Kidney (tissue), 22 donors: ENCODE measurements at places on chromosomes 2 and 18. TPM values are rescaled to one million over a fixed set of nuclear protein-coding genes. Genes with fewer than 3 reads are reported as not detected.

CTIF gene
- polyA plus RNA-seq, result 41.9 TPM

GRCh38 chr2:9909106-9909505, 42.4 kb upstream of the GRHL1 start:
- DNase-seq, result no peak

DNA sequence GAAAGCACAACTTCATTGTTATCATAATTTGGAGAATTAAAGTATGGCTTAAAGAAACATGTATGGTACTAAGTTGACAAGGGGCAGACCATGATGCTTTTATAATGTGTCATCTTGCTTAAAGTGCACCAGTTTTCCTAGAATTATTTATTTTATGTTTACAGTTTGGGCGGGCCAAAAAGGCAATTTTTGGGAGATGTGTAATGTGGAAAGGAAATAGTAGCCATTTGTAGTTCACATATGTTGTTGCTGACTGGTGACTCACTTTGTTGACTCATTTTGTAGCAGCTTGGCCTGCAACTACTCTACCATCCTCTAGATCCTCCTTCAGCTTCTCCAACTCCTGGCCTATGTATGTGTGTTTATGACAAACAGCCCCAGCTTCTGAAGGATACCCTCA, 7.7 kb downstream of the ZSCAN30 start:
- DNase-seq, result no peak

DNA sequence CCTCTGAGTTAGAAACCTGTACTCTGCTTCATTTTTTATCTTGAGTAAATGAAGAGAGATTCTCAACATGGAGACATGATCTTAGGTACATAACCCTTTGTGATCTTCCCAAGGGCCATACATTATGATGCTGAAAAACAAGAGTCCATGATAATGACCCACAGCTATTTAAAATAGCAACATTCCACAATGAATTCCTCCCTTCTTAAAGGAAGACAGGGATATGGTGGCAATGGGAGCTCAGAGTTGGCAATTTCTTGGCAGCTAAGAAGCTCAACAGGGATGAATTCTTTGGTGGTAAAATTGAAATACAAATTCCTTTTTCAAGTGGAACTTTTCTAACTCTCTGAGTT, 638.5 kb downstream of the CNTNAP5 start:
- no peak for DNase-seq

DNA sequence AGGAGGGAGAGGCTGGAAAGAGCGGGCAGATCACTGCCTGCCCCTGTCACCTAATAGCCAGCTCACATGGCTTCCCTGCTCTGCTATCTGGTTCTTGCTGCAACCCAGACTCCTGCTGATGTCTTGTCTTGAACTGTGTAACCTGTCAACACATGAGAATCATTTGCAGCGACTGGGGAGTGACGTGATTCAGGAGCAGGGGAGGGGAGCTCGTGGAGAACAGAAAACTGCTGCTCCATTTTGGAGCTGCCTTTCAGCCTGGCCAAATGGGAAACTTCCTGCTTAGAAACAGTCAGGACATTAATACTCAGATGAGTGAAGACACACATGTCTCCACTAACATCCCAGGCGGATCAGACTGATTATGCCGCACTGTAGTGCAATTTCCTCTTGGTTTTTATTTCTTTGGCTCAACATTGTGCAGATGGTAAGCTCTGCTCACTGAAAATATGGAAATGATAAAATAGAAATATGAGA, 38.1 kb downstream of the RPL37A start:
- DNase-seq, result peak; percentile 86

NOSTRIN gene
- 41.8 TPM for polyA plus RNA-seq

ATOH8 gene
- polyA plus RNA-seq, result 18.6 TPM

DNA sequence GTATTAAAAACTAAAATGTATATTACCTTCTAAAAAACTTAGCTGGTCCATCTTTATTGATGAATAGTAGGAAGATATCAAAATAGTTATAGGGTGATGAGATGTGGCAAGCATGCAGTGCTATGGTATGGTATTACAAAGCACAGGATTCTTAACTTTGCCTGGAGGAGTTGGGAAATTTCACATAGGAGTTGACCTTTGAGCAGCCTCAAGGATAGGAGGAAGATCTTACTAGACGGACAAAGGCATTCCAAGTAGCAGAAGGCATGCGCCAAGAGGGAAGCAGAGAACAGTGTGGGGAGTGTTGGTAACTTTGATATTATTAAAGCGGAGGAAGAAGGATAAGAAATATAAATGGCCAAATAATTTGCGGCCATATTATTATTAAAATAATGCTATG, 60.0 kb downstream of the TTC21B start:
- DNase-seq, result no peak

- no peak for DNase-seq
Measured at GRCh38 chr2:51224790-51225189, 192.9 kb upstream of the NRXN1 start.

CLEC4F gene
- polyA plus RNA-seq, result not detected

- no peak for DNase-seq
Measured at GRCh38 chr2:148538375-148538774, 106.2 kb upstream of the EPC2 start.

SULT1C4 gene
- 7.1 TPM for polyA plus RNA-seq

DNA sequence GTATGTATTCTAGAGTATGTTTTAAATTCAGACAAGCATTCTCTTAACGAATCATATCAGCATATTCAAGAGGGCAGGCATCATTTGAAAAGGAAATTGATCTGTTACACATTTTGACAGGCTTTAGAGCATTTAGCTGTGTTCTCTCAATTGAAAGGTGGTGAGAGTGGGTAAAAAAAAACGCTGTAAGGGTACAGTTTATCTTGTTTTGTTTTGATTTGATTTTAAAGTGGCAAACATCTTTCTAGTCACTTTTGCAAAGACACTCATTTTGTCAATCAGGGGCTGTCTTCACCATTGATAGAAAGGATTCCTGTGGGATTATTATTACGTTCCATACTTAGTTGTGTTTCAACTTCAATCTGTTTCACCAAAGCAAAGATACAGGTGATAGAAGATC, 2.2 kb downstream of the CDH19 start:
- no peak for DNase-seq

DNA sequence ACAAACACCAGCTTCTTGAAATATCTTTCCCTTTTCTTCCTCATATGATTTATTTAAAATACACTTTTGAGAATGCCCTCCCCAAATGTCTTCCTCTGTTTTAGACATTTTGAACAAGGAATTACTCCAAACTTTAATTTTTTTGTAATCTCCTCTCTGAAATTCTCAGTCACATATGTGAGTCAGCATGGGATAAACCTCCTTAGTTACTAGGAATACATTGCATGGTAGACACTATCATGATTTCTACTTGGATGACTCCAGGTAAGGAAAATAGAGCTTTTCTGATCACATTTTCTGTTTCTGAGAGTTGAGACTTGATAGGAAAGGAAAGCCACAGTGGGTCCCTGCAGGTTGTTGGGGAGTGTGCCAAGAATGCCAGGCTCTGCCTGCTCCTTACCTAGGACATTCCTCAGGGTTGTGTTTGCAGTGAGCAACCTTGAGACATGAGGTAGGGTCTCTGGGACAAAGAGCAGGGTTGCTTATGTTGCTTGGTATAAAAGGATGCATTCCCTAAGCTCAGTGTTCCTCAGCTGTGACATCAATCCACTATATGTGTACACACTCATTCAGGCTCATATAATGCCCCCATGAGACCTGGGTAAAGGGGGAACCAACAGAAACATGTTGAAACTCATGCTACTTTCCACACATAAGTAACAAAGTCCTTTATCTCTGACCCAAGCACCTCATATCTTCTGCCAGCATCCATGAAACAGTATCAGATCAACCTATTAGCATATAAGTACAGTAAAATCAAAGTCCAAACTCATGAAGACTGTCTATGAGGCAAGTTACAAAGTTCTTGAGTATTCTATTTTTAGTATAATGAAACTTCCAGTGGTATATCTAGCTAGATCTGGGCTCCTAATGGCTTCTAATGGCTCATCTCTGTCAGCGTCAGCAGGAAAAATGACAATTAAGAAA, 112.8 kb upstream of the SCN1A start:
- no peak for DNase-seq

- no peak for DNase-seq
Measured at GRCh38 chr18:11074889-11075288, 74.5 kb downstream of the PIEZO2 start.

GRCh38 chr2:127578411-127578810, 42.9 kb downstream of the MYO7B start:
- DNase-seq, result no peak

RTP5 gene
- polyA plus RNA-seq, result not detected

GPR45 gene
- polyA plus RNA-seq, result not detected

TMEM169 gene
- polyA plus RNA-seq, result 1.6 TPM

SEPTIN10 gene
- polyA plus RNA-seq, result 20.8 TPM
